ENCODE measurements at places on chromosomes 3 and 15.
A peak's percentile ranks its signal among the peaks of the same experiment; 100 is the strongest.

- no peak for DNase-seq
Measured at GRCh38 chr3:133069556-133070286, 31.5 kb downstream of the TMEM108 start.

DNA sequence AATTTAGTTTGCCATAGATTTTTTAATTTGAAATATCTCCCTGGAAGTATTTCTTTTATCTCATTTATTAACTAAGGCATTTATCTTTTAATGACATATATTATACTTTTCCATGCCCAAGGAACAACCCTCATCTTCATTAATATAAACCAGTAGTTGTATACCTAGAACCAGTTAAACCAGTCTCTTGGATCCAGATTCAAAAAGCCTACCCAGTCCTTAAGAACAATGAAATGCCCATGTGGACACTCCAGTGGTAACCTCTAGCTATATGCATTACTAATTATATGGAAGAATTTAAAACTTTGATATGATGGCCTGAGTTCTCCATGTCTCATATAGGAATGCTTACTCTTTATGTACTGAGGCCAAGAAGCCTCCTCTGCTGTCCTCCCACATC, 4.8 kb downstream of the SIDT1 start:
- no peak for DNase-seq

GRCh38 chr15:36643551-36643950, 64.1 kb downstream of the CDIN1 start:
- no peak for DNase-seq

DNA sequence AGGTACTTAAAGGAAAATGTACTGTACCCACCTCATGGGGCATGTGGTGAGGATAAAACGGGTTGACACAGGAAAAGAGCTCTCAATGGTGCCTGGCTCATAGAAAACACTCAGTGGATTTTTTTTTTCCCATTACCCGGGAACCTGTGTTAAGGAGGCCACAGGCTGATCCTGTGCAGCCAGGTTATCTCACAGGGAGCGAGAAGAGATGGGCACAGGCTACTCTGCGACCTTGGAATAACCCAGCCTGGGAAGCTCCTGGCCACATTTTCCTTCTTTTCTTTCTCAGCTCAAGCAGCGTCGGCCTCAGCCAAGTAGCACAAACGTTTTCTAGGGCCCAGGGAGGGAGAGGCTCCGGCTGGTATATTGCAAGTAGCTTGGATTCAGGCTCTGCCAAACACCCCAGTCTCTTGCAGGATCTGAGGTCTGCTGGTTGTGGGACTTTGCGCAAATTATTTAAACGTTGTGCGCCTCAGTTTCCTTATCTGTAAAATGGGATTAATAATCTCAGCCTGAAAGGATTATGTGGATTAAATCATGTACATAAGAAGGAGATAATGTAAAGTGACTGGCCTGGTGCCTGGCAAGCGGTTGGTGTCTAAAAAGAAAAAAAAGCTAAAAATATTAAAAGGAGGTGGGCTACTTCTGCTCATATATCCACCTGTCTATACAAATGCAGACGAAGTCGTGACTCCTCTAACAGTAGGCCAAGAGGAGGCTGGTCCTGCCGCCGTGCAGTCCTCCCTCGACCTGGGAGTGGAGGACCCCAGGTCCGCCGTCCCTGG, 2.2 kb downstream of the FURIN start:
- no peak for DNase-seq

GRCh38 chr3:11199902-11200845, 45.9 kb downstream of the HRH1 start:
- no peak for DNase-seq

DNA sequence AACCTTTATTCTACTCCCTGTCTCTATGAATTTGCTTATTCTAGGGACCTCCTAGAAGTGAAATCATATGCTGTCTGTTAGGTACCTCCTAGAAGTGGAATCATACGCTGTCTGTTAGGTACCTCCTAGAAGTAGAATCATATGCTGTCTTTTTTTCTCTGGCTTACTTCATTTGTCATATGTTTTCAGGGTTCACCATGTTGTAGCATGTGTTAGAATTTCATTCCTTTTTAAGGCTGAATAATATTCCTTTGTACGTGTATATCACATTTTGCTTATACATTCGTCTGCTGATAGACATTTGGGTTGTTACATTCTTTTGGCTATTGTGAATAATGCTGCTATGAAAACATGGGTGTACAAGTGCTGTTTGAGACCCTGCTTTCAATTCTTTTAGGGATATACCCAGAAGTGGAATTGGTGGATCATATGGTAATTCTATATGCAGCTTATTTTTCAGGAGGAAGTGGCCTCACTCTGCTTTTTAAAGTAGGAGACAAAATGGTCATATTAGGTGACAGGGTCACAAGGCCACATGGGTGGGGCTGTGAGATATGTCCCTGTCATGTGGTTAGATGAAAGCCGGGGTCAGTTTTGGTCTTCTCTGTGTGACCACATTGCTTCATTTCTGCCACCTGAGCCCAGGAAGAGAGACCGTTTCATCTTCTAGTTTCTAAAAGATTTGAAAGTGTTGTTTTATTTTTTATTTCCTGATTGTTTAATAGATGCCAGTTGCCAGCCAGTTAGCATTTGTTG, 76.7 kb downstream of the FLNB start:
- DNase-seq = peak; percentile 30

GRCh38 chr3:49279376-49279775, 2.3 kb upstream of the C3orf62 start:
- no peak for DNase-seq

DNA sequence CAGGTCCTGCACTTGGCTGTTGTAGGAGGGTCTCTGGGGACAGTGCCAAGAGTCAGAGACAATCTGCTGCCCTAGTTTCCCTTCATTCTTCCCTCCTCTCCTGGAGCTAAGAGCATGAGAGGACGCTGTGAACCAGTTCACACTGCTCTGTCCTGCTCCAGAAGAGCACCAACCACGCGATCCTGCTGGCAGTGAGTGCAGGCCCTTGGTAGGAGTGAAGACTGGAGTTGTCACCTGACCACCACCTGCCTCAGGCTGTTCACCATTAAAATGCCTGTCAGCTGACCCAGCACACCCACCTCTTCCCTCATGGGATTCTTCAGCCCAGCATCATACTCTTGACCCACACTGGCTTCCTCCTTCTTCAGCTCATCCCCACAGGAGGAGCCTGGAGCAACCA, 2.9 kb downstream of the TM6SF1 start:
- no peak for DNase-seq

GRCh38 chr3:90015688-90016356, 908.4 kb downstream of the EPHA3 start:
- no peak for DNase-seq

GRCh38 chr3:190566043-190566933, 52.4 kb downstream of the IL1RAP start:
- peak; percentile 95 for DNase-seq

DNA sequence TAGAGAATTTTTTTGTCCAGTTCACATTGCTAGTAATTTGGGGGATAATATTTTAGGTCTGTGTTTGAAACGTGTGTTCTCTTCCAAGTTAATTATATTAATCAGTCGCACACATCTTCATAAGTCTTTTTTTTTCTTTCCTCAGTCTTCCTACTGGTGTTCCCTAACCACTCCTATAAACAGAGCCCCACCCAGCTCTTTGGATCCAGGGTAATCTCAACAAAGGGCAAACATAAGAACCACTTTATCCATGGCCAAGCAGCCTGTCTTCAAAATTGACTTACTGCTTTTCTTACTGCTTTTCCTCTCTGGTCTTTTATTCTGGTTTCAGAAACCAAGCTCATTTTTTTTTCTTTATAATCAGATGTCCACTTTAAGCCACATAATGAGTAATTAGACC, 266.8 kb upstream of the NECTIN3 start:
- DNase-seq = no peak

GRCh38 chr3:39296197-39297077, 16.6 kb upstream of the CX3CR1 start:
- no peak for DNase-seq

DNA sequence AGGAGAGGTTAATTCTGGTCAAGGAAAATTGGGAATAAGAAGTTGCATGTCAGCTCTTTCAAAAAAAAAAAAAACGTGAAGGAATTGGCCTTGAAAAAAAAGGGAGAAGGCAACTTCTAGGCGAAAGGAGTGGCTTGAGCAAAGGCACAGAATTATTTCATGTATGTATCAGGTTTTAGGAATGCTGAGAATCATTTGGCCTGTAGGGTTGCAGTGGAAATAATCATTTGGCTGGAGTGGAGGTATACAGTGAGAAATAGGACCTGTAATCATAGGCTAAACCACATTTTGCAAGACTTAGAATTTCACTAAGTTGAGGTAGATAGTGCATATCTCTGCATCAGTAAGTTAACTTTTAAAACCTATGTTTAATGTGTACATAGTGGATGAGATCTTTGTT, 54.9 kb downstream of the EPHA6 start:
- no peak for DNase-seq

DNA sequence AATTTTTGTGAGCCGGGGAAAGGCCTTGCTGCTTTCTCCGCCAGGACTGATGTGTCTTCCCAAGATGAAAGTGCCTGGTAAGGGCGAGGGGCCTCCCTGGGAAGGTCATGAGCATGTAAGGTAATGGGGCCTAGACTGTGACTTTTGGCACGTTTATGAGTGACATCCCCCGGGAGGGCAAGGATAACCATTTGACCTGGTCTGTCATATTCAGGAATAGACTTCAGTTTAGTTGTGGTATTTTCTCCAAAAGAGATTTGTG, 631 bp upstream of the CNBP start:
- DNase-seq = peak; percentile 46

GRCh38 chr3:112395181-112395895, 62.4 kb downstream of the CD200 start:
- no peak for DNase-seq

DNA sequence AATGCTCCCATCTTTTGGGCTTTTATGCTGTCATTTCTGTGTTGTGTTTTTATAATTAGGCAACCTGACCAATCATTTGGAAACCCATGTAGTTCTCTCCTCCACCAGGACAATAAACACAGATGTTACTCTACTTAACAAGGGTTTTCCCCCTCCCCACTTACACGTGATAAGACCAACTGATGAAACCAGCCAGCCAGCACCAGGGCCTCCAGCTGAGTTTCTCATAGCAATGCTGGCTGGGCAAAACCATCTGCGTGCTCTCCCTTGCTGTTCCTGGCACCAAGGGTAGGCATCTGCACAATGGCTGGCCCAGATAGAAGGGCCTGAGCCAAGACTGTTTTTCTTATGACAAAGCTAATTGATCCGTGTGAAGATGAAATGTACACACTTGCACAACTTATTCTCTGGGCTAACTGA, 310.4 kb downstream of the PLCL2 start:
- DNase-seq = peak; percentile 29

DNA sequence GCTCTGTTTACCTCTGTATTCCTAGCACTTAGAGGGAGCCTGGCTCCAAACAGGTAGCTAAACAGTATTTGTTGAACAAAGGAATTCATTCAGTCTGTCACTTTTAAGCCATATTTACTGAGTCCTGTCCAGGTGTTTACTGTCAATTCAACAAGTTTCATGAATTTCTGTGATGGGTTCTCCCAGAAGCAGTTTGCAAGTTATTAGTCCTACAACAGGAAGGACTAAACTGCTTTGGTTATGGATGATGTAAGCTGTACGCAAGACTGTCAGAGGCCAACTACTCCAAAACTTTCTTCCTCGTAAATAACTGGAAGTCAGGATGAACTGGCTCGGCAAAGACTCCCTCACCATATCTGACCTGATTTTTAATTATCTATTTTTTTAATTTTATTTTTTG, 25.1 kb downstream of the STIMATE start:
- no peak for DNase-seq

GRCh38 chr3:173587055-173587454, 189.5 kb downstream of the NLGN1 start:
- DNase-seq = no peak

DNA sequence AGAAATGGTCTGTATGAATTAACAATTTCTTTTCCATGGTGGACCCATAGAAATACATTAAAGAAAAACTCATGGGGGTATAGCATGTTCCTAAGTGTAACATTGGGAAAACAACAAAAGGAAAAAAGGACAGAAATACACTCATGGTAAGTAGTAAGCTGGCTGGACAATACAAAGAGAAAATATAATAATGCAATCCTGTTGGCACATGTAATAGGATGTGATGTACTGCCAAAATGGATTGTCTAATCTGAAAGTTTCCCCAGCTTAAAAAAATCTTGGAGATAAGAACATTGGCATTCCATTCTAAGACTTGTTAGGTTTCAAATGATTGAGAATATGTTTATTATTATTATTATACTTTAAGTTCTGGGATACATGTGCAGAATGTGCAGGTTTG, 128.1 kb downstream of the MBNL1 start:
- no peak for DNase-seq

DNA sequence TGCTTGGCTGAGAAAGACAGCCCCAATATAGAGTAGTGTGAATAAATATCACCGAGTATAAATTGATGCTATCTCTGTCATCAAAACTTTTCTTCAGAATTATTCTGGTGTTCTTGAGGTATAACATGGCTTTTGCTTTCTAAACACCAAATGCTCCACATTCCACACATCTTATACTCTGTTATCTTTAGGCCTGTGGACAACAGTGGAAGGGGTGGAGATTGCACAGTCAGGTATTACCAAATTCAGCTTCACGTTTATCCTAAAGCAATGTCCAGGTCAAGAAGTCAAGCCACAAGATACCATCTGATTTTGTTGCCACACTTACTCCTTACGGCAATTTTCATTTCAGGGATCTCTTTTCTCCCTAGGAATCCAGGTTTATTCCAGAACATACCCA, 394.8 kb downstream of the SI start:
- DNase-seq = no peak

GRCh38 chr15:62719316-62719715, 323.2 kb upstream of the TPM1 start:
- DNase-seq = no peak

DNA sequence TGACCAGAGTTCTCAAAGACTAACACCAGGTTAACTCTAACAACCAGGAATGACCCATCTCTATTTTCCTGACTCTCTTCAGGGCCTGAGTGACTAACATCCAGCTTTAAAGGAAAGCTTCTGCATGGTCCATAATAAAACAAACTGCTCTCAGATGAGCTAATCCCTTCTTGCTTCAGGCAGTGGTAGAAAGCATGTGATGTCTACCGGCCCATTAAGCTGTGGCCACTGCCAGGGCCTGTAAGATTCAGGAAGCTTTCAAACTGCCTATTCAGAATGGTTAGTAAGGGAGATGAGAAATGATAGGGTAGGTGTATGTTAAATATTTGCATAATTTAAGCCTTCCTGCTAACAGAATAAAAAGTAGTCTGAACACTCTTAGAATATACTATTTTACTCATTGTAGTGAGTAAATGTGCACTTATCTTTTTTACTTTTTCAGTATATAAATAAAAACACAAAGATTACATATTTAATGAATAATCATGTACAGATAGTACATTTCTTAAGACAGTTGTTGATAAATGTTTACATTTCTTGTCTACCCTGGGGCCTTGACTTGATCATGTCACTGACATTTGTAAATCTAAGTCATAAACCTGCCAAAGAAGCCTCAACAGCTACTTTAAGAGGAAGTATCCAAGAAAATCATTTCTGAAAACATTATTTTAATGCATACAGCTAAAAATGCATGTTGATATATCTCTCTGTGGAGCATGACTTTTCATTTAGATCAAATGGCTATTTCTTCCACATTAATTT, 222.0 kb downstream of the MCTP2 start:
- no peak for DNase-seq
